ENCODE measurements at places on chromosomes 2 and 18. TPM values are rescaled to one million over a fixed set of nuclear protein-coding genes. Genes with fewer than 3 reads are reported as not detected.
A peak's percentile ranks its signal among the peaks of the same experiment; 100 is the strongest.

The TRIM54 gene
- not detected for total RNA-seq

GRCh38 chr2:85405201-85406059 lies 4.7 kb downstream of the CAPG start:
- peak; percentile 48 for DNase-seq

DNA sequence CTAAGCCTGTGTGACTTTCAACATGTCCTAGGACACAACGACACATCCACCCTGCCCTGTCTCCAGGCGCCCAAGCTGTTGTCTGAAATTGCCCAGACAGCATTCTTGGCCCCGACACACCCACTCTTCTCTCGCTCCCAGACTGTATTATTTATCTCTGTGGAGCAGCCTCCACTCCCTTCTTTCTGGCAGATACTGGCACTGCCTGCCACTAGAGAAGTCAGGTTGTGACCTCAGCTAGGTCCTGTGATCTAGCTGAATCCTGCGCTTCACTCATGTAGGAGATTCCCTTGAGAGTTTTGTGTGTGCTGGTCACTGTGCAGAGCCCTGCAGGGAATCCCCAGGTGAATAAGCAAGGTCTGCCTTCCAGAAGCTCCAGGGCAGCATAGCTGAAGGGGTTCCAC lies 77.1 kb upstream of the TNP1 start:
- peak; percentile 63 for DNase-seq

DNA sequence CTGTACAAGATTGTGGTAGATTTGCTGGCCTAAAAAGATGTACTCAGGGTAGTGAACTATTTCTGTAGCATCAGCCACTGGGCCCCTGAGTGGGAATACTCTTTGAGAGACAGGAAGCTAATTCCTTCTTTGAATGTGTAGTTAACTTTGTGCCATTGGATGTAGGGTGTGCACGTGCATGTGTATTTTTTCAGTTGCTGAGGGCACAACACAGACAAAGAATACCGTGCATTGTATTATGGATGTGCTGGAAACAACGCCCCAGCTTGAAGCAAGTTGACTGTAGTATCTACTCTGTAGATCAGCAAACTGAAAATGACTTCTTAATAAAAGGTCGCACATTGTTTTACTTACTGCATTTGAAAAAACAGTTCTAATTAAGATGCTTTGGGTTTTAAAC lies 14.1 kb downstream of the CRIM1 start:
- no peak for DNase-seq

DNA sequence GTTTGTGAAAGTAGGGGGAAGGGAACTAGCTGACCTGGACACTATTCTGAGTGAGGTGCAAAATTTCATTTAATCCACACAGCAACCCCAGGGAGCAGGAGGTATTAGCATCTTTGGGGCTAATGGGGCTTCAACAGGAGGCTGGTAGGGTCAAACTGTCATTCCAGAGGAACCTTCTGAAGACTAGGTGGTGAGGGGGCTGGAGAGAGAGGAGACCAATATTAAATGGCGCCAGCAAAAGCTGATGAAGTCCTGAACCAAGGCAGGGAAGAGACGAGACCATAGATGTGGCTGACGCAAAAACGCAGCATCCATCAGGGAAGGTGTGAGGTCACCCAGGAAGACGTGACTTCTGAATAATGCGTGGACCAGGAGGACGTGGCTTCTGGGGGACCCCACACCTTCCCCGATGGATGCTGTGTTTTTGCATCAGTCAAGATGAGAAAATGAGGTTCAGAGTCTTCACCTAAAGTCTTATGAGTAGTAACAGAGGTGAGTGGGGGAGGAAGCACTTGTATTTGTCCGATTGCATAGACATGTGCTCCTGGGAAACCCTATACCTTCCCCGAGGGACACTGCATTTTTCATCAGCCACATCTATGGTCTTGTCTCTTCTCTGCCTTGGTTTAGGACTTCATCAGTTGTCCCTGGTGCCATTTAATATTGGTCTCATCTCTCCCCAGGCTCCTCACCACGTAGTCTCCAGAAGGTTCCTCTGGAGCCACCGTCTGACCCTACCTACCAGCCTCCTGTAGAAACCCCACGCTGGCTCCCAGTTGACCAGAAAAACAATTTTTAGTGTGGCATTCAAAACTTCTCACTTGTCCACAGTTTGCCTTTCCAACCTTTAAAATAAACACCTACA lies 188.6 kb downstream of the MYCN start:
- DNase-seq: no peak

All from mammary epithelial cell (primary cell).